ENCODE measurements at places on chromosomes 13 and 19.

GRCh38 chr19:43351998-43352746 lies 1.3 kb upstream of the CD177 start:
- no peak for DNase-seq

DNA sequence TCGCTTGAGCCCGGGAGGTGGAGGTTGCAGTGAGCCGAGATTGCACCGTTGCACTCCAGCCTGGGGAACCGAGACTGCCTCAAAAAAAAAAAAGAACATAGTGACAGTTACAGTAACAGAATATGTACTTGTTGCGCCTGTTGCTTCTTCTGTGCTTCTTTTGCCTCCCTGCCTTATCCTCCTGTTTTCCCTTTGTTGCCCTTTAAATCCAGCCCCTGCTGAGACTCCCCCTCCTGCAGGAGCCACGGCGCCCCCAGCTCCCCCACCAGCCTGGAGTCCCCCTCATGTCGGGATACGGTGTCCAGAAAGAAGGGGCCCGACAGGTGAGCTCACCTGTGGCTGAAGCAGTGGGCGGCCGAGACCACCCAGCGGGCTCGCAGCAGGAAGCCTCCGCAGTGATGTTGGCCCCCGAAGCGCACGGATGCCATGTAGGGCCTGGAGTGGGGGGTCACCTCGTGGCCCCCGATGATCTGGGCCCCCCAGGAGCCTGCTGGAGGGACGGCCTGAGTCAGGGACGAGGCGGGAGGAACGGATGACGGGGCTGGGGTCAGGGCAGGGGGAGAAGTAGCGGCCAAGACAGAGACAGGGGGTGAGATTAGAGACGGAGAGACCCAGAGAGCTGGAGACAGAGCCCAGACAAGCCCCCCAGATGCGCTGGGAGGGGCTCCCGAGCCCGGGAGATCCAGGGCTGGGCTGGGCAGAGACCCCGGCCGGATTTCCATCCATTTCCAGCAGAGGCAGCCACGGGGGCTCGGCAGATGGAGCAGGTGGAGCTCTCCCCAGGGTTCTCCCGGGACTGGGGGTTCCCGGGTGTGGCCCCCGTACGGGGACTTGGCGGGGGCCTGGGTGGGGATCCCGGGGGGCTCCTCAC lies 536 bp downstream of the PRSS57 start:
- DNase-seq: no peak

DNA sequence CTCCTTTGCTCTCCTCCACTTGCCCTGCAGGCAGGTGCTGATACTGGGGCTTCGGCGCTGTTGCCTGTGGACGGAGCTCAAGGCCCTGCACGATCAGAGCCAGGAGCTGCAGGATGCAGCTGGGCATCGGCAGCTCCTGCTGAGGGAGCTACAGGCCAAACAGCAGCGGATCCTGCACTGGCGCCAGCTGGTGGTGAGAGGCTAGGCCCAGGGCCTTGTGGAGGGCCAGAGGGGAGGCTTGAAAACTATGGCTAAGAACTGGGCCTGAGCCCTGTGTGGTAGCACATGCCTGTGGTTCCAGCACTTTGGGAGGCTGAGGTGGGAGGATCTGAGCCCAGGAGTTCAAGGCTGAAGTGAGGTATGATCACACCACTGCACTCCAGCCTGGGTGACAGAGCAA lies 6.3 kb downstream of the HAUS5 start:
- DNase-seq: no peak

GRCh38 chr13:20297181-20297580 lies 65.1 kb upstream of the GJB6 start:
- no peak for DNase-seq

DNA sequence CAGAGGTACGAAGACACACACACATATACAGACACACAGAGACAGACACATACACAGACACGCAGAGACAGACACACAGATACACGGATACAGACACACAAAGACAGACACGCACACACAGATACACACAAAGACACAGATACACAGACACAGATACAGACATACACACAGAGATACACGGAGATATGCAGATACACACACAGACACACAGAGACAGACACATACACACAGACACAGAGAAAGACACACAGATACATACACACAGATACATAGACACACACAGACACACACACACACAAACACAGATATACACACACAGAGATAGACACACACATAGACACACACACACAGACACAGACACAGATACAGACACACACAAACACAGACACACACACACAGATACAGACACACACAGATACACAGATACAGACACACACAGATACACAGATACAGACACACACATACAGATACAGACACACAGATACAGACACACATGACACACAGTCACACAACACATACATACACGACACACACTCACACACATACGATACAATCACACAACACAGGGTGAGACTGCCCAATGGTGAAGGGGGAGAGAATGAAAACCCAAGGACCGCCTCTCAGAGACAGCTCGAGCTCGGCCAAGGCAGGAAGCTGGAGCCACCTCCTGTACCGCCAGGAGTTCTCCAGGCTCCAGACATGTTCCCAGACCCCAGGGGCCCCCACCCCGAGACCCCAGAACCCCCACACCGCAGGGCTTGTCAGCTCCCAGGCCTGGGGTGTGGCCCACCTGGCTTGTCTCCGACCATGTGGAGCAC lies 8.8 kb upstream of the CCER2 start:
- no peak for DNase-seq

DNA sequence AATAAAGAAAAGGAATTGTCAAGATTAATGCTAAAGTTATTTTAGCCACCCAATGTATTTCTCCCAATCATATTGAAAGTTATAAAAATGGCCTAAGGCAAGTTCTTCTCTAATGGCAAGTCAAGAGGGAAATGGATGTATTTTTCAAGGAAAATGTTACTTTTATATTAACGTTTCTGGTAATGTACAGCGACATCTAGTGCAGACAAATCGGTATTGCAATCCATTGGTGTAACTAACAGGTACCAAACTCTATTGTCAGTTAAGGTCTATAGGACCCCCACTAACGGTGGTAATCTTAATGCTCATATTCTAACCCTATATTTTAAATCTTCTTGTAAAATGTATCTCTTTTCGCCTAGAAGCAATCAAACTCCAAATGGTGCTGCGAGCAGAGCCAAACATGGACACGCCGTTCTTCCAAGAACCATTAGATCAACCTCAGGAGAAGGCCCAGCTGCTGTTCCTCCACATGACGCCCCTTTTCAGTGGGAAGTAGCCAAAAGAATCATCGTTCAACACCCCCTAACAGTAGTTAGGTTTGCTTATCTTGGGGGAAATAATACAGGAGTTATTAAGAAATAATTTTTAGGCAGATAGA lies 98.5 kb upstream of the PABPC3 start:
- no peak for DNase-seq

- no peak for DNase-seq
Observed at GRCh38 chr13:85314686-85315085, 484.5 kb downstream of the SLITRK6 start.

GRCh38 chr19:15421721-15422260 lies 3.0 kb upstream of the AKAP8L start:
- peak; percentile 48 for DNase-seq

- no peak for DNase-seq
Observed at GRCh38 chr13:24709186-24709913, 29.1 kb downstream of the ATP12A start.

DNA sequence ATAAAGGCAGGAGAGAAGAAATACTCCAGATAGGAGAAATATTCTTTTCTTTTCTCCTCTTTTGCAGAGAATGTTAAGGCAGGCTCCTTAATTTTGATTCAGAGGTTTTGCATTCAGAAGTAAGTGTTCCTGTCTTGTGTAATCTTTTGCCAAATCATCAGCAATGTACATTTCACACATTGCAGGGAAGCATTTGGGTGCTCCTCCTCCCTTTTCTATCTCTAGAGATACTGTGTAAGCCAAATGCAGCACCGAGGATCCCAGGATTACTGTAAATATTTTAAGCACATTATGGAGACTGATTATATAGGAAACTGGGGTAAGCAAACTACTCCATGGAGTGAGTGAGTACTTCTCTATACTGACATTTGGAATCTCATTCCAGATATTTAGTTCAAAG lies 7.2 kb downstream of the ATP8A2 start:
- DNase-seq: no peak

- DNase-seq: no peak
Observed at GRCh38 chr13:102688306-102688973, 6.4 kb downstream of the METTL21C start.

DNA sequence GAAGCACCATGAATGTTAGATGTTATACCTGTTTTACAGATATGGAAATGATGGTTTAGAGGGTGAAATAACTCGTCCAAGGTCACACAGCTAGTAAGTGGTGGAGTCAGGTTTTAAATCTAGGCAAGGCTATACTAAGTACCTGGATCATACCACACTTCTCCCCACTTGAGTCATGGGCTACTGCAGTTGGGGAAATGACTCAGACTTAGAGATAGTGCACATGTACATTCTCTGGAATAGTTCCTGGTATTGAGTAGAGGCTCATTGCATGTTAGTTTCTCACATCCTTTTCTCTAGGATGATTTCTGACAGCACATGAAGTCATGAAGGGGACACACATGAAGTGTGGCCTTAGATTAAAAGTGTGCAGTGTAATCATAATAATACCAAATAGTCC lies 76.2 kb upstream of the TNFSF11 start:
- DNase-seq: no peak

- no peak for DNase-seq
Observed at GRCh38 chr13:91185294-91185863, 162.1 kb upstream of the MIR17HG start.

GRCh38 chr19:13207846-13208671 lies 57.8 kb downstream of the IER2 start:
- DNase-seq: no peak

DNA sequence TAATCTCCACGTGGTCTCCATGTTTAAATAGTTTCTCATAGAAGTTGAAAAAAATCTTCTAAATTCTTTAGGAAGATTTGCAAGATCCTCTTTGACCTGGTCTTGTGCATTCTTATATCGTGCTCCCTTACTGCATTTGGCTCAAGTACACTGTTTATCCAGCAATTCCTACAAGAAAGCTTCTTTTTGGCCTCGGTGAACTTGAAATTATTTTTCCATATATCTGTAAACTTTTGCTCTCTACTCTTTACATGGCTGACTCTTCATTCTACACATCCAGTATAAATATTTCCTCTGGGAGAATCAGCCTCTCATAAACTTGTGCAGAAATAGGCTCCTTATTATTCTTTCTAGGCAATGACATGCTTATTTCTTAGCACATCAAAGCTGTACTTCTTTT lies 1457.9 kb upstream of the PRR20A start:
- DNase-seq: no peak

DNA sequence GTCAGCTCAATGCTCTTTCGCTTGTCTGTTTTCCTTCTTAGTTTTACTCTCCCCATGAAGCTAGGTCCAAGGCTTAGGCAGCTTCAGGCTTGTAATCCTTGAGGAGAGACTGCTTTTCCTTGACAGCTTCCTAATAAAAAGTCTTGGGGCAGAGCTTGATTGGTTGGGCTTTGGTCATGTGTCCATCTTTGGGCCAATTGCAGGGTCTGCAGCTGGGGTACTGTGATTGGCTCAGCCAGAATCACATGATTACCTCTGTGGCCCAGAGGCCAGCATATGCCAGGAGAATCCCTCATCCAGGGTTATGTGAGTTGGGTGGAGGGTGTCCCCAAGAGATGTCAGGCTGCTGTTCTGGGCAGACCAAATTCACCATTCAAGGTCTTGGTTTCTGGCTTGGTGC lies 8.1 kb downstream of the KLK1 start:
- DNase-seq: no peak

Data from substantia nigra (tissue), 51 donors.